ENCODE measurements at places on chromosomes 11 and 22.

DNA sequence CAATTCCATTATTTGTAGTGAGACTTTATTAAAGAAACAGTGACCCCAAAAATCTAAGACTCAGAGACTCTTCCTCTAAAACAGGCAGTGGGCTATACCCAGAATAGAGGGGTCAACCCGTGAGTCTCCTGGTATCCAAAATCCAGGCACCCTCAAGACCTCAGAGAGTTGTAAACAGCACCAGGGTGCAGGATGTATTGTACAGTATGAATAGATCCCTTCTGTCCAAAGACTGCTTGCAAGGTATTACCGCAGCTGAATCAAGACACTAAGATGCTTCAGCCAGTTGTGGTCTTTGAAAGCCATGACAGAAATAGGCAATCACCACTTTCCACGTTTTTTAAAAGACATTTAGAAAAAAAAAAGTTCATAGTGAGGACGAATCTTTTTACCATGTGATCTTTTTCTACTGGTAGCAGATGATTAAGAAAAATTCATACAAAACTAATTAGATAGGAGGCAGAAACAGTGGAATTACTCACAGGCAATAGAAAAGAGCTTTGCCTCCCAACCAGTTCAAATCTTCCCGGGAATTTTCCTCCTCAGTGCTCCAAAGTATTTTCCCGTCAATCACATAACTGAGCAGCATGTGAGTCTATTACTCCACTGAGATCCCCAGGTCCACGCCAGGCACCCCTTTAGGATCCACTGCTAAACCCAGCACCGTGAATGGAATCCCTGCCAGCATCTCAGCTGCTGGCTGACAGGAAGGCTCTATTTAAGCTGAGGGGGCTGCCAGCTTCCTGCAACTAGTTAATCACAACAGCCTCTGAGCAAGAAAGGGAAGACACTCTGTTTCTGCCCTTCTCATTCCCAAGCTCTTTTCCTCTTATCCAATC lies 113.1 kb downstream of the ETS1 start:
- no peak for DNase-seq

GRCh38 chr11:86335131-86335767 lies 33.2 kb downstream of the HIKESHI start:
- DNase-seq, result no peak

GRCh38 chr22:19802894-19803735 lies 42.5 kb downstream of the TBX1 start:
- no peak for DNase-seq

GRCh38 chr11:26949846-26950245 lies 44.1 kb upstream of the FIBIN start:
- DNase-seq, result no peak

DNA sequence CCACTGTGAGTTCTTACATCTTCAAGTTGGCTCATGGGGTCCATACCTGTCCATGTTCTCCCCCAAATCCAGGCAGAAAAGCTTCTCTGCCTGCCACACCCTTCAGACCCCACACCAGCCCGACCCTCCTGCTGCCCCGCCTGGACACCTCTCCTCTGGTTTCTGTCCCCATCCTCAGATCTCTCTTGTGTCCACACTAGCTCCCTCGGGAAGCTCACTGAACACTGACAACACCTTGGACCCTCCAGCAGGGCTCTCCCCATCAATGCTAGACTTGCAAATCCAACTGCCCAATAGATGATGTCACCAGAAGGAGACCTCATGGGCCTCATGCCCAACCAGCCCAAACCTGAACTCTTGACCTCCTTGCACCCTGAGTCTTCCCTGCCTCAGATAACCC lies 2.9 kb downstream of the SCARF2 start:
- DNase-seq, result no peak

DNA sequence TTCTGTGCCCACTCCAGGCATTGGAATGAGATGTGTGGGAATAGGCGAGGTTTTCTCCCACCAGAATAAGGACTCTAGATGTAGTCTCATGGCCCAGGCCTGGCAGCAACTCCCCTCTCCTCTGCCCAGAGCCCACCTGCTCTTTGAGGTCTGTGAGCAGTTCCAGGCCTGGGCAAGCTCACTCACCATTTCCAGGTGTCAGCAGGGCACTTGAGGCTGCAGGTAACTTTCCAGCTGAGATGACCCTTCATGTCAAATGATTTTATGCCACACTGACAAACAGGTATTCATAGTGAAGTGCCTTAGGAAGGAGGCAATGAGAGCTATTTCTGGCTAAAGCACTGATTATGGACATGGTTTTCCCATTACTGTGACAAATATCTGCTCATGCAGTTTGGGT lies 123.3 kb upstream of the CCDC90B start:
- no peak for DNase-seq

- DNase-seq, result no peak
Observed at GRCh38 chr11:1707751-1708150, 10.8 kb downstream of the KRTAP5-6 start.

DNA sequence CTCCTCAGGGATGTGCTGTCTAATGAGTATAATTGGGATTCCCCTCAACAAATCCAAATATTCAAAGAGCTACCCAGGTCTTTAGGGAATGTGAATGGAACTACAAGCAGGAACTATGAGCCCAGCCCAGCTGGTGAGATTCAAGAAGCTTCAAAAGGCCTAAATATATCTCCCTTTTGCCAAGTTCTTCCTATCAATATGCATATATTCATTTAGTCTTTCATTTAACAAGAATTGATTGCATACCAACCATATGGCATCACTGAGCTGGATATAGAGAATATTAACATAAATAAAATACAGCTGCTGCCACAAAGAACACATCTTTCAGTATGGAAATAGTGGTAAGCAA lies 58.9 kb upstream of the PRSS23 start:
- DNase-seq, result no peak

- DNase-seq, result no peak
Observed at GRCh38 chr22:29580200-29580810, 608 bp downstream of the NIPSNAP1 start.

DNA sequence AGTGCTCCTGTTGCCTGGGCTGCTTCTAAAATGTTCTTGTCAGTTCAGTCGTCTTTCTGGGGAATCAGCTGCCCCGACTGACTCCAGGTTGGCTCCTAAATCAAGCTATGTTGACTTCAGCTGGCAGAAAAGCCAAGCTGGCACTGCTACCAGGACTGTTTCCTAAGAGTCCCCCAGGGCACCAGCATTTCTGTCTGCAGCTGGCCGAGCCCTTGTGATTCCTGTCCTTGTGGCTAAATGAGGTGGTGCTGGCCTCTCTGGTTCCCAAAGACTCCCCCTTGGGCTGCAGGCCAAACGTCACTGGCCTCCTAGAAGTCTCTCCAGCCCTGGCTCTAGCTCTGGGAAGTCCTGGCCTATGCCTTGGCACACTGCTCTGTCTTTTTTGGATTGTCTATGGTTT lies 31.1 kb downstream of the GRAMD1B start:
- no peak for DNase-seq

GRCh38 chr22:27670701-27671412 lies 130.7 kb downstream of the MN1 start:
- DNase-seq, result no peak

- DNase-seq, result no peak
Observed at GRCh38 chr11:112200252-112200651, 24.9 kb downstream of the BCO2 start.

- no peak for DNase-seq
Observed at GRCh38 chr11:4851033-4851432, 2.0 kb upstream of the OR51S1 start.

- DNase-seq, result no peak
Observed at GRCh38 chr11:118618115-118618990, 10.9 kb downstream of the PHLDB1 start.

DNA sequence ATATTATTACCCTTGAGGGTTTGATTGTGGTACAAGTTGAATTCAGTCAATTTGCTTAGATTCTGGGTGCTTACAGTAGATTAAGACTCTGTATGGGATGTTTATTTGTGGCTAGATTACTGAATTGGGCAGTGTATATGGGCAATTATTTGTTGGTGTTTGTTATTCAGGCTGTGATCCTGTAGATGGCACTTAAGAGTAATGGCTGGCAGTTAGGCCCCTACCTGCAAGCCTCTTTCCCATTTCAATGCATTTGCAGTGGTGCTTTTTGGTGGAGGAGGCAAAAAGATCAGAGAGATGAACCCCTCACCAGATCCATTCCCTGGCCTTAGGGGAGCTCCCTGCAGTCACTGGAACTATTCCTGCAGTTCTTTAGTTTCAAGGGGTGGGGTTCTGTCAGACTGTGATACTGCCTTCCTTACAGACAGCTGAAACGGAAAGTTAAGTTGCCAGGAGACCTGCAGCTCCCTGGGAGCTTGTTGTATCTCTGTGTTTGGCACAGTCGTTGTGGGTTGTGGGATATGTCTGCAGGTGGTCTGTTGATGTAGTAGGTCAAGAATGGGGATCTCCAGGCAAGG lies 199.5 kb downstream of the AASDHPPT start:
- no peak for DNase-seq

DNA sequence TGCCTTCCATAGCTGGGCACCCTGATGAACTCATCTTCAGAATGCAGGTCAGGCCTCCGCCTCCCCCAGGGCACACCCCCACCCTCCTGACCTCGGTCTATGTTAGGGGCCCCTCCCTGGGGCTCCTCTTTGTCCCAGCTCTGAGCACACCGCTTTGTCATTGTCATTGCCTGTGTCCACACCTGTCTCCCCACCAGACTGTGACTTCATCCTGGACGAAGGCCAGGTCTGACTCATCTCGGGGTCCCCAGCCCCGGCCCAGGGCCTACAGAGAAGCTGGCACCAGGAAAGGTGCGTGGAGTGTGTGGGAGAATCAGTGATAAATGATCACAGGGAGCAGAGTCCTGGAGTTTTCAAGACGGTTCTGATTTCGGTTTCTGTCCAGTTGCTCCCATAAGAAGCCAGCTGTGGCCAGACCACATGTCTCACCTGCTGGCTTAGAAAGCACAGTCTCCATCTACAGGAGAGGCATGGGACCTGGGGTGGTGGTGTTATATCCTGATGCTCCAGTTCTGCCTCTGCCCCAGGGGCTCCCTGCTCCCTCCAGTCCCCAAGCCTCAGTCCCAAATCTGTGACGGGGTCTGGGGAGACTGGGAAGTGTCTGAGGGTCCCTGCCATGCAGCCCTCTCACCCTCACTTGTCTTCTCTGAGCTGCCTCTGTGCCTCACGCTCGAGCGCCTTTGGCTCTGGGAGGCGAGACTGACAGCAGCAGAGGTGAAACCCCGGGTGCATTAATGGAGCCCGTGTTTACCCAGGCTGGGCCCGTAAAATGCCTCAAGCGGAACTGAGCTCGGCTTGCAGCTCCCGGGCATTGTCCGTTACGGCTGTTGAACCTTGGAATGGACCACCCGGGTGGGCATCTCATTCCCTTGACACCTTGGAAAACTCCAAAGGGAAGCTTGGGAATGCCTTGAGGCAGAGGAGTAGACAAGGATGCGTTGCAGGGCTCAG lies 85.5 kb upstream of the WNT11 start:
- DNase-seq, result no peak

DNA sequence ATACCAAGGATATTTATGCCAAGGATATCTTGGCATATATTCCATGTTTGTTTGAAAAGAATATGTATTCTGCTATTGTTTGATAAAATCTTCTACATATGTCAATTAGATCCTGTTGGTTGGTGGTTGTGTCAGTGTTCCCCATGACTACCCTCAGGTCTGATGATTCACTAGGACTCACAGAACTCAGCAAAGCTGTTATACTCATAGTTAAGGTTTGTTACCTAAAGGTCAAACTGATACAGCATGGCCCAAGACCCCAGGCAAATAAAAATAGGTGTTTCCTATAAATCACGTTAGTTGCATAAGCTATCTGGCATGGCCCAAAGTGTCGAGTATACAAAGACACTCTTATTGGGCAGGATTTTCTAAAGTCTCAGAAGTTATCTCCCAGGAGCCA lies 30.2 kb upstream of the B3GNT6 start:
- DNase-seq, result no peak

DNA sequence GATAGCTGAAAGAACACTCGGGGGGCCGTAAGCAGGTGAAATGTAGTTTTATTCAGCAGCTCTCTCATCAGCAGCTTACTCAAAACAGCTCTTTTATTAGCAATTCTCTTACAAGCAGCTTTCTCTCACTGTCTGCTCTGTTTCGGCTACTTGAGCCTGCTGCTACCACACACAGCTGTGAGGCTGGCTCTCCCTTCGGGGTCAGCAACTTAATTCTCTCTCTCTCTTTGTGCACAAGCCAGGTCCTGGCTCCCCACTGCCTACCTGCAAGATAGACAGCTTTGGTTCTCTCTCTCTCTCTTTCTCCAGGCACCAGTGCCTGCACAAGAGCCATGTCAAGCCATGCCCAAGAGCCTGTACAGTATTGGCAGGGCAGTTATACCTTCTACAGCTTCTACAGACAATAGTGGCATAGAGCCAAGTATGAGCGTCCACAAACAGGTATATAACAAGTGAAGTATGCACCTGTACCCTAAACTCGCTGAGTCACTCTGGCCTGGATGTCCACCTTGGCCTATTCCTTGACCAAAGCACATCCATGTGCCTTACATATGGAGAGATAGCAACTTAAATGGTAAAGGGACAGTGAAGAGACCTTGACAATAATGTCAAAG lies 110.8 kb downstream of the MTNR1B start:
- no peak for DNase-seq

- no peak for DNase-seq
Observed at GRCh38 chr11:74608431-74608830, 16.0 kb downstream of the POLD3 start.

DNA sequence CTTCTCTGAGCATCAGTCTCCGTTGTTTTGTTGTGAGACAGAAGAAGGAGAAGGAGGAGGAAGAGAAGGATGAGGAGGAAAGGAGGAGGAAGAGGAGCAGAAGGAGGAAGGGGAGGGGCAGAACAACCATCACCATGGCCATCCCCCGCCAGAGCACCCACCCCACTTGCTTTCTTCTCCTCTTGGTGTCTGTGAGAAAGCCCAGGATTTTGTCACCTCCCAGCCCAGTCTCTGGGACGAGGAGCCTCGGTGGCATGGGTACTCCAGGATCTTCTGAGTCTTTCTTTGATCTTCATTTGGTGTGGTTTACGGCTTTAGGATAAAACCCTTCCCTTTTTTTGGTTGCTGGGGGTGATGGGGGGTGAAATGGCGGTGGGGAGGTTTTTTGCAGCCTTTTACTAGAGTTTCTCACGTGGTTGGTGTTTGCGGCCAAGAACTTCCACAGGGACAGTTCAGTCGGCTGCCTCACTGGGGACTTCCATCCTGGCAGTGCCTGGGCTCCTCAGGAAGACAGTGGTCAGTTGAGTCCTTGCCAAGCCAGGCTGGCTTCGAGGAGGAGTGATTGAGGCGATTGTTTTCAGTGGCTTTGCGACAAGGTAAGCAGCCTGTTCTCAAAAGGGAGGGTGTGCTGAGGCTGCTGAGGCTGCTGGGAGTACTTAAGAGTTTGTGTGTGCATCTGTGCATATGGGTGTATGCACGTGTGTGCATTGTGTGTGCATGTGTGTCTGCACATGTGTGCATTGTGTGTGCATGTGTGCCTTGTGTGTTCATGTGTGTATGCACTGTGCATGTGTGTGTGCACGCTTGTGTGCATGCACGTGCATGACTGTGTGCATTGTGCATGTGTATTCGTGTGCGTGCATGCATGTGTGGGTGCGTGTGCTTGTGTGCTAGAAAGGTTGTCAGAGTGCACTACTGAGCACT lies 567.5 kb downstream of the TBC1D22A start:
- no peak for DNase-seq

- no peak for DNase-seq
Observed at GRCh38 chr11:128845334-128845780, 21.7 kb downstream of the KCNJ1 start.
